ENCODE measurements at places on chromosomes 4 and X. TPM values are rescaled to one million over a fixed set of nuclear protein-coding genes. Genes with fewer than 3 reads are reported as not detected.

HTN3 gene
- not detected for polyA plus RNA-seq

SLC38A5 gene
- polyA plus RNA-seq: 23.2 TPM

HTN1 gene
- polyA plus RNA-seq: not detected

TRIML1 gene
- not detected for polyA plus RNA-seq

DOK7 gene
- polyA plus RNA-seq: 14.2 TPM

Data from B cell (primary cell).